Camera-type eye (tissue), 1 donor: ENCODE measurements at places on chromosomes 4 and X. TPM values are rescaled to one million over a fixed set of nuclear protein-coding genes. Genes with fewer than 3 reads are reported as not detected.

The SMR3B gene
- not detected for total RNA-seq

The SPANXD gene
- not detected for total RNA-seq

The NMU gene
- 1.7 TPM for total RNA-seq

The OCRL gene
- 30.7 TPM for total RNA-seq
